ENCODE measurements at places on chromosomes 11 and 22. TPM values are rescaled to one million over a fixed set of nuclear protein-coding genes. Genes with fewer than 3 reads are reported as not detected.

DNA sequence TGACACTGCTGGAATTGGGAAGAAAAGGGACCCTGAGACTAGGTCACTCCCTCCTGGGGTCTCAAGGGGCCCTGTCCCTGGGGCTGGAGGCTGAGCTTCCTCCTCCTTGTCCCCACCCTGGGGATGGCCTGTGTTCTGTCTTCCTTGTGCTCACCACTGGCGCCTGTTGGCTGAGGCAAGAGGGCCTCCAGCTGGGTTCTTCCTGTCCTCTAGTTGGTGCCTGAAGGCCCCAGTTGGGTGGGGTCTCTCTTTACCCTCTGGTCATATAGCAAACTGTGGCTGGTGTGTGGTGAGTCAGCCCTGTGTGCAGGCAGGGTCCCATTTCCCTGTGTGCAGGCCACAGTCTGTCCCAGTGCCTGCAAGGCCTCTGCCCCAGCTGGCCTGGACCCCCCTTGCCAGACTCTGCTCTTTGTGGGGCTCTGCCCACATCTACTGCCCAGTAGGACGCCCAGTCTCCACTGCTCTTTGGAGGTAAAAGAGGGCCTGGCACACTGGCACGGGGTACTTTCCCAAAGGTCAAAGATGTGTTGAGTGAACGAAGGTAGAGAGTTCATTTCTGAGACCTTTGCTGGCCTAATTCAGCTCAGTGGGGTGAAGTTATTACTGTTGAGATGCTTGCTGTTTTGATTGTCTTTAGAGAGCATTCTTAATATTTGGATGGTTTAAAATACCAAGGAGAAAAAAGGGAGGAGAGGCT lies 55.1 kb upstream of the CLDN5 start:
- DNase-seq, result peak; percentile 67

GGT5 gene
- 0.07 TPM for total RNA-seq

ACTN3 gene
- total RNA-seq, result 0.07 TPM

GRCh38 chr22:37484480-37485394 lies 1.4 kb downstream of the MFNG start:
- peak; percentile 95 for DNase-seq

- DNase-seq, result no peak
These were observed 117.0 kb downstream of the WT1 start for GRCh38 chr11:32318071-32319055.

DNA sequence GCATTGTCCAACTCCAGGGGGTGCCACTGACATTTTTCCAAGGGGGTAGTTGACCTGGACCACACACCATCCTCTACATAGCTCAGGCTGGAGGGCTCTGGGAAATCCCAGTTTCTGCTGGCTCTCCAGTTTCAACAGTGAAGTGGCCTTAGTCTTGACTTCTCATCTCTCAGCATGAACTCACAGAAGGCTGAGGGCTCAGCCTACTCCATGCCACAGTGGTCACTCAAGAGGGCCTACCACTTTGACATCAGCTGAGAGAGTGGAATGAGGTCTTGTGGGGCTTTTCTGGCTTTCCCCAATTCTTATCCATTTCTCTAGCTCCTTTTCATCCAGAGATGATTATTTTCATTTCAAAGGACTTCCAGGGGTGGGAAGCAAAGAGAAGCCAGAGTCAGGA lies 7.4 kb downstream of the HTR3A start:
- no peak for DNase-seq

DNA sequence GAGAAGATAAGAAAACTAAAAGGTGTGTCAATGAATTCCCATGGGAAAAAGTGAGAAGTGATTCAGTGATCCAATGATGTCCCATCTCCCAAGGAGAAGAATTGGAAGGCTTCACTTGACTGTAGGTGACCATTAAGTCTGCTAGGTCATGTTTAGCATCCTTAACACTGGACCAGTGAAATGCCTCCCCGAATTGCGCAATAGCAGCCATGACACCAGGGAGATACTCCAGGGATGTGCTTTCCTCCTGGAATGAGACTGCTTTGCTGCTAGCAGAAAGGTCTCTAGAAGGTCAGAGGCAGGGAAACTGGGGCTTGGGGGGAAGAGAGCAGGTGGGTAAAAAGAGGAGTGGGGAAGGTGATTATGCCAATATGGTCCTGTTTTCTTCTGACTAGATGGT lies 364.3 kb downstream of the OPCML start:
- DNase-seq, result no peak

Data from activated CD4-positive, alpha-beta T cell treated with anti-CD3 and anti-CD28 coated beads, Interleukin-2, amount 10 ng/mL, durations not matched to agents 24 days and 14 days (primary cell).